ENCODE measurements at places on chromosomes 4 and X. TPM values are rescaled to one million over a fixed set of nuclear protein-coding genes. Genes with fewer than 3 reads are reported as not detected.

Gene CSAG1
- total RNA-seq, result not detected

Gene GPRIN3
- total RNA-seq, result 6.2 TPM

Gene AMBN
- total RNA-seq, result not detected

Gene ZNF81
- 5.3 TPM for total RNA-seq

Gene SYTL4
- 3.7 TPM for total RNA-seq

Gene HEPH
- 8.8 TPM for total RNA-seq

Gene HSFX4
- total RNA-seq, result not detected

Gene ODAPH
- total RNA-seq, result not detected

Gene FGG
- not detected for total RNA-seq

Gene UGT2B28
- total RNA-seq, result not detected

Gene TRPC5OS
- not detected for total RNA-seq

Gene SPOCK3
- total RNA-seq, result not detected

Gene TCEAL3
- total RNA-seq, result 14.8 TPM

Gene SORBS2
- total RNA-seq, result 819 TPM

Gene C4orf50
- not detected for total RNA-seq

Gene MAP9
- total RNA-seq, result 5.3 TPM

Gene TMPRSS11B
- not detected for total RNA-seq

Gene C4orf36
- total RNA-seq, result 0.59 TPM
